Liver (tissue), 10 donors: ENCODE measurements at places on chromosomes 1 and 21.

DNA sequence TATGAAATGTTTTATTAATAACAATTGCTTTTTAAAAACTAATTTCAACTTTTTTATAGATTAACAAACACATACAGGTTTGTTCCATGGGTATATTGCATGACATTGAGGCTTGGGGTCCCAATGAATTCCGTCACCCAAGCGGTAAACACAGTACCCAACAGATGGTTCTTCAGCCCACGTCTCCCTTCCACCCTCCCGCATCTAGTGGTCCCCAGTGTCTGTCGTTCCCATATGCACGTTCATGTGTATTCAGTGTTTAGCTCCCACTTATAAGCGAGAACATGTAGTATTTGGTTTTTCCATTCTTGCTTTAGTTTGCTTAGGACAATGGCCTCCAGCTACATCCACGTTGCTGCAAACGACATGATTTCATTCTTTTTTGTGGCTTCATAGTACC lies 48.6 kb downstream of the NOS1AP start:
- H3K27ac ChIP-seq = no peak overlapping the region
- no peaks in the 10 kb centered on the region for H3K27me3 ChIP-seq
- H3K4me1 ChIP-seq = no peaks in the 10 kb centered on the region

DNA sequence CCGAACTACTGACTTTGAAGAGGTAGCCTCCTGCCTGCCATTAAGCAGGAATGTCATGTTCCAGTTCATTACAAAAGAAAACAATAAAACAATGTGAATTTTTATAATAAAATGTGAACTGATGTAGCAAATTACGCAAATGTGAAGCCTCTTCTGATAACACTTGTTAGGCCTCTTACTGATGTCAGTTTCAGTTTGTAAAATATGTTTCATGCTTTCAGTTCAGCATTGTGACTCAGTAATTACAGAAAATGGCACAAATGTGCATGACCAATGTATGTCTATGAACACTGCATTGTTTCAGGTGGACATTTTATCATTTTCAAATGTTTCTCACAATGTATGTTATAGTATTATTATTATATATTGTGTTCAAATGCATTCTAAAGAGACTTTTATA lies 159.8 kb upstream of the SGIP1 start:
- no peaks in the 10 kb centered on the region for H3K4me1 ChIP-seq
- H3K27me3 ChIP-seq = no peaks in the 10 kb centered on the region
- no peak overlapping the region for H3K4me3 ChIP-seq
- H3K27ac ChIP-seq = peak overlapping the region; percentile 41
- no peaks in the 10 kb centered on the region for H3K36me3 ChIP-seq

- no peak overlapping the region for H3K4me3 ChIP-seq
- no peaks in the 10 kb centered on the region for H3K27me3 ChIP-seq
- H3K27ac ChIP-seq = no peak overlapping the region
- H3K4me1 ChIP-seq = no peaks in the 10 kb centered on the region
- no peak for DNase-seq
Observed at GRCh38 chr1:241579434-241579833, 47.3 kb downstream of the KMO start.

- H3K4me3 ChIP-seq = no peak overlapping the region
- DNase-seq = no peak
- no peaks in the 10 kb centered on the region for H3K27me3 ChIP-seq
- no peak overlapping the region for H3K27ac ChIP-seq
Observed at GRCh38 chr1:220239213-220239612, 33.0 kb downstream of the RAB3GAP2 start.

DNA sequence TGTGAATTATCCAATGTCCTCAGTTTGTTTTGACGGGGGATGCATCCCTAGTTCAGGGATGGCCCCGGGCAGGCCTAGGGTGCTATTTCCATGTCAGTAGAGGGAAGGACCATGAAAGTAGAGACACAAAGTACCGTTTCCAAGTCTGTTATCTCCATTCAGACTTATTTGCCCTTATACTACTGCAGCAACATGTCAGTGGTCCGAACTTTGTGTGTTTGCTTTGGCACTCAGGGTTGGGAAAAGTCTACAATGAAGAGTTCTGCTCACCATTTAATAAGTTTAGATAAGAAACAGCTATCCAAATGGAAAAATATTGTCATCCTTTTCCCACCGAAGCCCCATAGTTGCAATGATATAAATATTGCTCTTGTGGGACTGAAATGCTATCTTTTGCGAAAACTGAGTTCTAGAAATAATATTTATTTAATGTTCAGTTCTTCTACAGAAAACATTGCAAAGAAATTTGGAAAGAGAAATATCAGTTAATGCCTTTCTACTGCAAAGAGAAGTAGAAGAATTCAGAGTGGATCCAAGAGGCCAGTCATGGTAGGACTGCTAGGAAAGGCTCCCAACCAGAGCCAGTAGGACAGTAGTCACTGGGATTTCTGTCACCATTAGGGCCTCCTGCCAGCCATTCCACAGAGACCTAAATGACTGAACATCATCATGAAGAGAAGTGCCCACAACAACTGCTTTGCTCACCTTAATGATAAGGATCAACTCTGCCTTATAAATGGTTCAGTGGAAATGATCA lies 11.5 kb upstream of the AGT start:
- no peaks in the 10 kb centered on the region for H3K27me3 ChIP-seq
- H3K4me3 ChIP-seq = no peak overlapping the region
- peaks cover 54% of the 10 kb centered on the region for H3K4me1 ChIP-seq
- no peak for DNase-seq
- H3K36me3 ChIP-seq = no peaks in the 10 kb centered on the region
- peak overlapping the region; percentile 86 for H3K27ac ChIP-seq

DNA sequence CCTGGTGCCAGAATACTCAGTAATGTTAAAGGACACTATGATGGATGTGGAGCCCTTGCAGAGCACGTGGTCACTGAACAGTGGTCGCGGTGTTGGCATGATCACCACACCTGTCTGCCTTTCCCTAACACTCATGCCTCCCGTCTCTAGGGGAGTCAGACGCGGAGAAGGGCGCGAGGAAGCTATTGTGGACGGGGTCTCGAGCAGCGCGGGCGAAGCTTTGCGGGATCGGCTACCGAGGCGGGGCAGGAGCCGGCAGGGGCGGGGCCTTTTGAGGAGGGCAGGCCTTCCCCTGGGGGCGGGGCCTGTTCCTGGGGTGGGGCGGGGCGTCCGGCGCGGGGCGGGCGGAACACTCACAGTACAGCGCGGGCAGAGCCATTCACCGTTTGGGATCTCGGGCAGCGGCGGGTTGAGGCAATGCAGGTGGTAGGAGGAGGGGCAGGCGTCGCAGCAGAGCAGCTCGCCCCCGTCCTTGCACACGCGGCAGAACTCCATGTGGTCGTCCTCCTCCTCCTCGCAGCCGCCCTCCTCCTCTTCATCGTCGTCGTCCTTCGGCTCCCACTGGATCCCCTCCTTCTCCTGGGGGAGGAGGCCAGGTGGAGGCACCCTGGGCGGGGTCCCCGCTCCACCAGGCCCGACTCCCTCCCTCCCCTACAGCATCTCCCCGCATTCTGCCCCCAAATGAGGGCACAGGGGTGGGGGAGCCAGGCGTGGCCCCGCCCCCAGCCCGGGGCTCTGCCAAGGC lies 31.5 kb downstream of the CHD5 start:
- peaks cover 4% of the 10 kb centered on the region for H3K4me1 ChIP-seq
- peak; percentile 71 for DNase-seq
- no peaks in the 10 kb centered on the region for H3K27me3 ChIP-seq

DNA sequence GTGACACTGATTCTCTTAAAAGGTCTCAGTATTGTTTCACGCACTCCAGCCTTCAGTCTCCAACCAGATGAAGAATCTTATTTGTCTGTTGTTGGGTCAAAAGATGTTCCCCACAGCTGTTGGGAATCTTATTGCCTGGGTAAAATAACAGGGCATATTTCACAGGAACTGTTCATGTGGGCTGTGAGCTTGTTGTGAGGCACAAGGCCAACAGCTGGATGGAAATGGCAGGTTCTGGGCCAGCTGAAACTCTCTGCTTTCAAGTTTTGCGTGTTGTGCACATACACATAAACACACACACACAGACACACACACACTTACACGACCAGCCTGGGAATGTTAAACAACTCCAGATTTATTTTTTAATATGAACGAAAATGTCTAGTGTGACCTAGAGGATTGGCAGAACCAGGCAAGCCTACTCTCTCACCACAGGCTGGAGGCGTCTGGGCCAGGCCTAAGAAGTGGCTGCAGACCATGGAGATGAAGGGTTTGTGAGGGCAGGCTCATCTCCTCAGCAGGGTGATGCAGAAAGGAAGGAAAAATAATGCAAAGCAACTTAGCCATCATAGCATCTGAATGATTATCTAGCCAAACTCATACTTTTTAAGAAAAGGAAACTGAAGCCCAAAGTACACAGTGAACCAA lies 357.0 kb downstream of the TTLL7 start:
- H3K27ac ChIP-seq = no peak overlapping the region
- H3K4me3 ChIP-seq = no peak overlapping the region
- H3K4me1 ChIP-seq = no peaks in the 10 kb centered on the region
- H3K27me3 ChIP-seq = no peaks in the 10 kb centered on the region

- H3K27me3 ChIP-seq = no peaks in the 10 kb centered on the region
- no peak overlapping the region for H3K27ac ChIP-seq
- H3K36me3 ChIP-seq = no peaks in the 10 kb centered on the region
- DNase-seq = no peak
- H3K4me1 ChIP-seq = peaks cover 4% of the 10 kb centered on the region
Observed at GRCh38 chr1:161138431-161138830, 6.0 kb upstream of the DEDD start.

- H3K4me1 ChIP-seq = no peaks in the 10 kb centered on the region
- H3K27me3 ChIP-seq = no peaks in the 10 kb centered on the region
- DNase-seq = no peak
- H3K36me3 ChIP-seq = no peaks in the 10 kb centered on the region
Observed at GRCh38 chr1:29712284-29712651, 475.9 kb downstream of the PTPRU start.

DNA sequence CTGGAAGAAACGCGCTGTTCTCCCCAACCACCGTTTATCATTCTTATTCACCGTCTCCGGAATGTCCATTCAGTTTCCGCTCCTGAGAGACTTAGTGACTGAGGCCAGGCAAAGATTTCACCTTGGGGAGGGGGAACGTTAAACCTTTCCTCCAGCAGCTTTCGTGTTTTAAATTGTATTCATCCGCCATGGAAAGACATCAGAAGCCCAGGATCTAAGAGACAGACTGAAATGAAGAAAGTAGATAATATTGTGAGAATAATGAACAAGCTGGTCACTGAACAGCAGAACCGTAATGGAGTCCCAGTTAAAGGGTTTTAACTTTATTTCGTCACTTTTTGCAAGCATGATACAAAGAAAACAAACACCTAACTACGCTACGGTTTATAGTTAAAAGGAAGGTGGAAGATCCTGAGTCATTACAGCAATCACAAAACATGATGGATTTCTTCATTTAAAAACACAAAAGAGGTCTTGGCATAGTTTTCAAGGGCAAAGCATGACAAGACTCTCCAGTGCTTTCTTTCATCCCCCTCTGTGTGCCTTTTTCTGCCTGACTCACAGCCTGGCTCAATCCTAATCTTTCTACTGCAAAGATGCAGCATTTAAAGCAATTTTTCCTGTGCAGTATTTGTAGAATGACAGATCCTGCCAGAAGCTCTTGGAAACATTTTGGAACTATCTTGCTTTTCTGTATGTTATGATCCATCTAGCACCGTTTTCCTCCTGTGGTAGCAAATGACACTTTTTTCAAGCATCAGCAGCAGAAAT lies 722 bp upstream of the SLC19A2 start:
- H3K27me3 ChIP-seq = no peaks in the 10 kb centered on the region
- H3K4me1 ChIP-seq = peaks cover 40% of the 10 kb centered on the region
- DNase-seq = no peak
- H3K36me3 ChIP-seq = no peaks in the 10 kb centered on the region
- peak overlapping the region; percentile 81 for H3K4me3 ChIP-seq

DNA sequence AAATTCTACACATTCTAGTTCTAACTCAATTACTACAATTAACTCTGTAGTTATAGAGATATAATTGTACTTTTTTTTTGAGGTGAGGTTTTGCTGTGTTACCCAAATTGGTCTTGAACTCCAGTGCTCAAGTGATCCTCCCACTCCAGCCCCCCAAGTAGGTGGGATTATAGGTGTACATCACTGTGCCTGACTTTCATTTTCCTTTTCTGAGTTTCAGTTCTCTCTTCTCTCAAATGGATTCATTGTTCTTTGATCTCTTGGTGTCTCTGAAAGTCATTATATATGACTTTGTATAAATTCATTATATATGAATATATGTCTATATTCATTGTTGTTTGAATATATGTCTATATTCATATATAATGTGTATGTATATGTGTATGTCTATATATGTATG lies 74.0 kb upstream of the GALNT2 start:
- H3K27ac ChIP-seq = no peak overlapping the region
- no peaks in the 10 kb centered on the region for H3K27me3 ChIP-seq
- H3K4me3 ChIP-seq = no peak overlapping the region

DNA sequence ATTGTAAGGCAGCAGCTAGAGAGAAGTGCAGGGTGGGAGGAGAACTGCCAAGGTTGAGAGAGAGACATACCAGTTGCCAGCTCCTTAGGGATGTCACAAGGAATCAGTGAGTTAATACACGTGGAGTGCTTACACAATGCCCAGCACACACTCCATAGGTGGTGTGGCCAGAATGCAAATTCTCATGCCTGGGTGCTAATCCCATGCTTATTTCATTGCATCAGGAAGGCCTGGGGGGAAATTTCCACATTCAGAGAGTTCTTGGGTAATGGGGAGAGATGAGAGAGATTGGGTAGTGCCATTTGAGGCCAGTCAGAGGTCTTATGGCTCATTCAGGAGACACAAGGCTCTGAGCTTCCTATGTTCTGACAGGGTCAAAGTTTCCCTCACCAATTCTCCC lies 38.7 kb downstream of the GJA5 start:
- H3K36me3 ChIP-seq = no peaks in the 10 kb centered on the region
- no peak for DNase-seq
- no peak overlapping the region for H3K4me3 ChIP-seq
- H3K27ac ChIP-seq = no peak overlapping the region
- no peaks in the 10 kb centered on the region for H3K27me3 ChIP-seq
- H3K4me1 ChIP-seq = no peaks in the 10 kb centered on the region

DNA sequence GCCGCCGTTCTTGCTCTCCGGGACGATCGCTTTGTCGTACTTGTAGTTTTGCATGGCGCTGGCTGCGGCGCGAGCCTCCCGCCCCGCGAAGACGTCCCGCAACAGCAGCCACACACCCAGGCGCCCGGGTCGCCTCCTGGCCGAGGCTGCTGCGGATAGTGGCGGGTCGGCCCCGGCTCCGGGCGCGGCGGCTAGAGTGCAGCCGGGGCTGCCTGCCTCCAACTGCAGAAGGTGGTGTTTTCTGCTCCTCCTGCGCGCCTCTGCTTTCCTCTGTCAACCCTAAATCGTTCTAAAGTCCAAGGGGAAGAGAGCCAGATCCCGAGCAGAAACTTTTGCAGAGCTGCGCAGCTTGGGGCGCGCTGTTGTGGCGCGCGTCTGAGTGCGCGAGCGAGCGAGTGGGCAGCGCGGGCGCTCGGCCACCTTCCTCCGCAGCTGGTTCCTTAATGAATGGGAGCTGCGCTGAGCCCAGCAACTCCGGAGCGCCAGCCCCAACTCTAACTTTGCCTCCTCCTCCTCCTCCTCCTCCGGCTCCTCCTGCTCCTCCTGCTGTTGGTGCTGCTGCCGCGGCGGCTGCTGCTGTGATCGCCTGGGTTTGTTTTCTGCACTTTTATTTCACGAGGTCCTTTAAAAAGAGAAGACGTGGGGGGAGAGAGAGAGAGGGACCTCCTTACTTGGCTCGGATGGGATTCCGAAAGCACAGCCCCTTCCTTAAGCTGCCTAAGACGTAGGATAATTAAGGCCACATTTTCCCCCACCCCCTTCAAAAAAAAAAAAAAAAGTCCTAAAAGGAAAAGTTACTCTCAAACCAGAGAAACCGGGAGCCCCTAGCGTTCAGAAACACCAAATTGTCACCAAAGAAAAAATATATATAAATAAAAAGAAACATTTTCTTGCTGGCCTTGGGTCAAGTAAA lies at the start of gene PLPP3:
Gene PLPP3, minus strand, starts transcription at position 601 of the 913 bp plus-strand sequence. Its CDS starts 547 bp downstream, at position 54.
- peak within 1 kb of the TSS; percentile 99 for H3K27ac ChIP-seq
- peak within 1 kb of the TSS; percentile 90 for H3K4me3 ChIP-seq
- peaks cover 11% of the 10 kb centered on the region for H3K4me1 ChIP-seq
- H3K36me3 ChIP-seq = no peaks in the 10 kb centered on the region
- peak; percentile 69 for DNase-seq
